Mesenteric fat pad (tissue), 1 donor: ENCODE measurements at places on chromosomes 3 and 15.

DNA sequence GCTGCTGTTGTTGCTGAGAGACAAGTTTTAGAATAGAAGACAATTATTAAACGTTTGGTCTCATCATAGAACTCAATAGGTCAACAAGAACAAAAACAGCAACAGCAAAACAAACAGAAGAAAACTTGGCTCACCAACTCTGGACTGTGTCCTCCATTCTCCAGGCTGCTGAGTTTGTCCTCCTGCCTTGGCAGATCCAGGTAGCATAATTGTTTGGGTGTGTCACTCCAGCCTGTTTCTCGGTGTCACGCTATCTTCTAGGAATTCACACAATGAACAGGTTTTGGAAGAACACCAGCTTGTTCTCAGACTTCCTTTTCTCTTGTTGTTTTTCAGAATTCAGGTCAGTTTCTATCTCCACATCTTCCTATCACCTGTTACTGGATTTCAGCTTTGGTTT is 34.7 kb downstream of the ARRDC4 start:
- no peak for DNase-seq

DNA sequence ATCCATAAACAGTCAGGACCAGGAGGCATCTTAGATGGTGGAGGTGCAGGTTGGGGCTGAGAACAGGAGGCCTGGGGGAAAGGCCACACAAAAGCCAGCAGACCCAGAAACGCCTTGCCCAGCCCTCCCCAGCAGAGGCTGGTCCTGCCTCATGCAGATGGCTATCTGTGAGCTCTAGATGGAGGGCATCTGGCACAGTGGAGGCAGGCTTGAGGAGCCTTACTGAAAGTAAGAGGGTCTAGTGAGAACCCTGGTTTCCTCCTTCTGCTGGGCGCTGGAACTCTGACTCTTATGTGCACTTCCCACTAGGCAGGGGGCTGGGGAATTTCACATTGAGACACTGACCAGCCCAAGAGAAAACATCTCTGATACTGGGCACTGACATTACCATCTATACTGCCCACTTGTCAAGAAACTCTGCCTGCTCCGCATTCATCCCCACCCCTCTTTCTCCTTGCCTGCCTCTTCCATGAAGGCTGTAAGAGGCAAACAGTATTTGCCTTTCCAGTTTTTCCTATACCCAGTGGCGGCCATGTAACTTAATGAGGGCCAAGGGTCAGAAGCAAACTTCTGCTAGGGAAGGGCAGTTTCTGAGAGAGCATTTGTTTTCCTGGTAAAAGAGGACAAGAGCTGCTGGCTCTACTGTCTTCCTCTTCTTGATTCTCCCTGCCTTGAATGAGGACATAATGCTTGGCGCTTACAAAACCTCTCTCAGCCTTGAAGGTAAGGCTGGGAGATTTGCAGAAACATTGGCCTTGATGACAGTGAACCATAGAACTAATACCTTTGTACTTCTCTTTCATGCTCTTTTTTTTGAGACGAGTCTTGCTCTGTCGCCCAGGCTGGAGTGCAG is 4.4 kb upstream of the SCN5A start:
- DNase-seq: peak; percentile 64

DNA sequence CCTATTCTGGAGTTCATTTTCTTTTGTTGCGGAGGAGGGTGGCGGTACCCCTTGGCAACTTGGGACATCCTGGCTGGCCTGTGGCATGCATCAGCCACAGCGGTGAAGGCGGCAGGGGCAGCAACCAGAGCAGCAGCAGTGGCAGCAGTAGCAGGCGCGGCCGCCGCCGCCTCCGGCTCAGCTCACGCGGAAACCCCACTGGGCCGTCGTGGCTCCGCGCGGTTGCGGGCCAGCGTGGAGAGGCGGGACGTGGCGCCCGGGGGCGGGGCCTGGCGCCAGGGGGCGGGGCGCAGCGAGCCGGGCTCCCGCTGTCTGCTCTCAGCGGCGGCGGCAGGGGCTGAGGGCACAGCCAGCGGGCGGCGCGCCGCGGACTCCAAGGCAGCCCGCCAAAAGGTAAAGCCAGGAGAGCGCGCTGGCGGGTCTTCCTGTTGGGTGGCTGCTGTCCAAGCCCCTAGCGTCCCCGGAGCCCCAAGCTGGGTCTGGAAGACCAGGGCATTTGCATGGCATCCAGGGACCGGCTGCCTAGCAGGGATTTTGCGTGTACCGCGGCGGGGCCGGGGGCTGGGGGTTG is 334.4 kb upstream of the THRB start:
- DNase-seq: no peak

- no peak for DNase-seq
These were observed 542 bp downstream of the INKA1 start for GRCh38 chr3:49803465-49804140.

DNA sequence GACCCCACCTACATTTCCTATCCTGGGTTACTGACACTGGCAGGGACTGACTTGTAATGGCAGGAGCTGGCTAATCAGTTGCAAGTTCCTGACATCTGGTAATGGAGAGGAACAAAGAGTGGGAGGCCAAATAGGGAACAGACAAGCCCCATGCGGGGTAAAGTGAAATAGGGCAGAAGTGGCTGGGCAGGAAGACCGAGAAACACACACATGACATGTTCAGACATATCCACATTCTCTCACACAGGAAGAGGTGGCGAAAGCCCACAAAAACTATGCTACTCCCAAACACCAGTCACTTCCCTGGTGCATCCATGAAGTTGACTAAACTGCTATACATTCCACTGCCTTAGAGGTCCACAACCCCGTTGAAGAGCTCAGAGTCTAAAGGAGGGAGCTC is 394.1 kb upstream of the TBL1XR1 start:
- DNase-seq: no peak
